Testis (tissue), 5 donors: ENCODE measurements at places on chromosomes 12 and 14. TPM values are rescaled to one million over a fixed set of nuclear protein-coding genes. Genes with fewer than 3 reads are reported as not detected.

SPTB gene
- 5.6 TPM for total RNA-seq

JPH4 gene
- total RNA-seq = 3.9 TPM

ESRRB gene
- 2.5 TPM for total RNA-seq

- DNase-seq = no peak
These were observed 17.1 kb upstream of the HIGD1C start for GRCh38 chr12:50934981-50935807.

- no peak for DNase-seq
These were observed 19.0 kb upstream of the NUDT14 start for GRCh38 chr14:105200074-105200473.

- no peak for DNase-seq
These were observed 1293.7 kb downstream of the TMEM121 start for GRCh38 chr14:106820119-106820518.

GRCh38 chr12:53974084-53975063 lies at the start of gene HOTAIR:
TSS of gene HOTAIR (minus strand) at chr12:53974954.
- DNase-seq = no peak

DNA sequence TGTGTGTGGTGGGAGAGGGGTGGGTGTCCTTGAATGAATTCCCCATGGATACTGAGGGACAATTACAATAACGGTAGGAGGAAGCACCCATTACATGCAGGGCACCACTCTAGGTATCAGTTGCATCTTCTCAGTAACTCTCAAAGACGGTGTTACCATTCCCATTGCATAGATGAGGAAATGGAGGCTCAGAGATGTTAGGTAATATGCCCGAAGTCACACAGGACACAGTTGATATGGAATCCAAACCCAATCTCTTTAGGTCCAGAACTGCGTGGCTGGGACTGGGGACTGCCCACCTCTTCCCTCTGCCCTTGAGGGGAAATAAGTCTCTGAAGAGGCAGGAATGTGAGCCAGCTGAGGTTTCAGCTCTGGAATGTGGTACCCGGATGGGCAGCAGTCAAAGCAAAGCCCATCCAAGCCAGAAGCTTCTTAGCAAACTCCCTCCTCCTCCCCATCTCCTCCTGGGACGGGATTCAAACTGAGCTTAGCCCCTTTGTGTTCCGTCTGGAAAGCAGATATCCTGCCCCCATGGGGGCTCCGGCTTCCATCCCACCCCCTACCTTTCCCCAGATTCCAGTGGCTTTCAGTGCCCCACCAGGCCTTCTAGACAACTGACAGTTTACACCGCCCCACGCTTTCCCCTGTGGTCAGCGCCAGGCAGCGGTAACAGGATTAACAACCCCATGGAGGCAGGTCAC lies 187.5 kb downstream of the RBM19 start:
- no peak for DNase-seq

- no peak for DNase-seq
These were observed 64.9 kb upstream of the BBS10 start for GRCh38 chr12:76413121-76413520.

- no peak for DNase-seq
These were observed 12.6 kb upstream of the CYP46A1 start for GRCh38 chr14:99671235-99672224.

GRCh38 chr12:90390947-90391346 lies 564.0 kb downstream of the CCER1 start:
- DNase-seq = no peak

GRCh38 chr12:123453165-123453564 lies 4.8 kb upstream of the SNRNP35 start:
- no peak for DNase-seq

- no peak for DNase-seq
These were observed 866.1 kb downstream of the C12orf50 start for GRCh38 chr12:87163122-87163521.

DNA sequence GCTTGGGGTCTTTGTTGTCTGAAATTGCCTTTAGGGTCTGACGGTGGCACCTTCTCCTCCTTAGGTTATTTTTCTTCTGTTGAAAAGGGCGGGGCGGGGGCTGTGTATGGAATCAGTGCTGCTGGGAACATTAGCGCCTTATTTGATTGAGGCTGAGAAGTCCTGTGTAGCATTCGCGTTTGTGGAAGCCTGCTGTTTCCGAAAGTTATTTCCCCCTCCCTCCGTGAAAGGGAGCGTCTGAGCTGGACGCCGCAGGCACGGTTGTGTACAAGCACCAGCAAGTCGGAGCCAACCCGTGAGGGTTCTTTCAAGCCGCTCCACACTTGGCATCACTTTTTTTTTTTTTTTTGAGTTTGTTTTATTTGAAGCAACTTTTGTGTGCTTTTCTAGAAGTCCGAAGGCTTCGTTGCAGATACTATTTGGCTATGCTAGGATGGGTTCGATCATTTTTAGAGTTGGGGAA lies 1.1 kb downstream of the SYNE2 start:
- peak; percentile 79 for DNase-seq

GRCh38 chr12:43776498-43776897 lies 17.7 kb downstream of the IRAK4 start:
- DNase-seq = no peak

GRCh38 chr14:74913986-74914573 lies 9.0 kb downstream of the RPS6KL1 start:
- DNase-seq = peak; percentile 88

ZNF641 gene
- total RNA-seq = 53.3 TPM

PTPRB gene
- 7.2 TPM for total RNA-seq

EID3 gene
- 59.3 TPM for total RNA-seq

GRCh38 chr12:95182868-95183415 lies 34.3 kb downstream of the FGD6 start:
- DNase-seq = no peak

CYP27B1 gene
- 30.2 TPM for total RNA-seq

GRCh38 chr12:828726-829395 lies 76.5 kb downstream of the WNK1 start:
- no peak for DNase-seq

- DNase-seq = no peak
These were observed 84.1 kb downstream of the FRMD6 start for GRCh38 chr14:51735851-51736250.

MGAT4C gene
- total RNA-seq = 5.5 TPM

GRCh38 chr12:2397356-2398045 lies 344.7 kb downstream of the CACNA1C start:
- no peak for DNase-seq

DNA sequence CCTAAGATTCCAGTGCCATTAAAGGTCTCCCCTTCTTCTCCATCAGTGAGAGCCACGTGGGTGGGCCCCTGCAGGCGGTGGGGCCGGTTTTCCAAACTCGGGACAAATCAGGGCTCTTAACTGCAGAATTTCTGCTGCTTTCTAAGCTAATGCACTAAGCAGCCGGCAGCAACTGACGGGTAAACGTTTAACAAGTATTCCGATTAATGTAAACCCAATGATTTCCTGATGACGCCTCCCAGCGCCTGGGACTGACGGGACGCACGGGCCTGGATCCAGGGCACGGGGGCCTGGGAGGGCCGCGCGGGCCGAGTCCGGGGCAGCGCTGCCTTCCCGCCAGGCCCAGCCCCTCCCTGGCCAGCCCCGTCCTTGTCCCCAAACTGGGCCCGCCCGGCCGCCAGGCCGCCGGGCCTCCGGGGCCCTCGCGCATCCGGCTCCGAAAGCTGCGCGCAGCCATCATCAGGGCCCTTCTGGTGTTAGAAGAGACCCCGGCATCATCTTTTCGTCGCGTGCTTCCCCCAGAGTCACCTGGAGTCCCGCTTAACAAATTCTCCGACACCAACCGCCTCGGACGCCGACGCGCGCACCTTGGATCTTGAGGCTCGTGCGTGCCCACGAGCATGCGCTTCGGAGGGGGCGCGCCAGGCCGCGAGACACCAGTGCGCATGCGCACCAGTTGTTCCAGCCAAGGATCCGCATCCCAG lies at the start of gene MLH3:
Gene MLH3 (minus strand): TSS at position 616 of the 704 bp plus-strand sequence. CDS start 1,812 bp downstream, outside the sequence.
- peak; percentile 88 for DNase-seq

GRCh38 chr12:131988054-131988796 lies 38.5 kb downstream of the EP400 start:
- DNase-seq = peak; percentile 29

DNA sequence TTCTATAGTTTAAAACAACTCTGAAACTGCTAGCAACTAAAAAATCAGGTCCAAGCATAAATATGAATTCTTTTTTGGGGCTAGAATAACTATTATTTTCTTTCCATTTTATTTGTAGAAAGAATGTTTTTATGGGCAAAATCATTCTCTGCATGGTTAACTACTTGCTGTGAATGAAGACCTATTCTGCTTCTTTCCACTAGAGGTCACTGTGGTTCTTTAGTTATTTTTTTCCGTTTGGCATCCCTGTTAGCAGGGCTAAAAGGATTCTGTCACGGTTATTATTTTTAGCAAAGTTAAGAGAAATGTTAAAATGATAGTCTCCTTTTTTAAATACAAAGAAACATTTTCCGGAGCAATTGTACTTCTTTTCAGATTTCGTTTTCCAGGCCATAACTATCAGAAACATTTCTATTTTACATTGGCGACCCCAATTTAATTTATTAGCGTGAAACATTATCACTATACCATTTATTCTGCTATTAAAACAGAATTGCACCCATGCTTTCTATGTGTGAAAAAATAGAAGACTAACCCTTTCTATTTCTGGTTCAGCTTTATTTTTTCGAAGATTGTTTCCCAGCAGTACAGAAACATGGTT lies 404.8 kb downstream of the ATP23 start:
- DNase-seq = no peak

GRCh38 chr14:55909879-55910278 lies 208.3 kb upstream of the PELI2 start:
- no peak for DNase-seq

- DNase-seq = no peak
These were observed 9.5 kb downstream of the RNASE6 start for GRCh38 chr14:20790464-20791116.

BICDL1 gene
- total RNA-seq = 78.3 TPM

GRCh38 chr12:13627536-13627935 lies 353.9 kb downstream of the GRIN2B start:
- no peak for DNase-seq

DNA sequence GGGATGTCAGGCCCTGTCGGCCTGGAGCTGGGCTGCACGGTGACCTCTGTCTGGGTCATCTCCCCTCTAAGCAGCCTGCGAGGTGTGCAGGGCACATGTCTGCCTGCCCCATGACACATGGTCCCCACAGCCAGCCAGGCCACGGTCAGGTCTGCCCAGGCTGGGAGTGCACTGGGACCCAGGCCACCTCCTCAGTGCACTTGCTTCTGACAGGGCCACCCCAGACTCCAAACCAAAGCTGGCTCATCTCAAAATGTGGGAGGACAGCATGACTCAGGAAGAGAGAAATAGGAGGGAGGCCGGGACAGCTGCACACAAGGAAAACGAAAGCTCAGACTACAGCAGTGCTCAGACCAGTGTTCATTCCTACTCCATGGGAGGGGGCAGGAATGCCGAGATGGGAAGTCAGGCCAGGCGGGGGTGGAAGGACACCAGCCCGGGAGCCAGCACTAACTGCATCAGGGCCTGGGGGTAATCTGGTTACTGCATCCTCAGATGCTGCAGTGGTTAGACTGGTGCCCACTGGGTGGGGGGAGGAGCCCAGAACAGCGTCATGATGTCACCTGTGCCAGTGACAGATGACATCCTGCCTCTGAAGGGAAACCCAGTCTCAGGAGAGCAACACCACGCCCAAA lies 4.0 kb downstream of the P2RX2 start:
- peak; percentile 49 for DNase-seq

- no peak for DNase-seq
These were observed 54.6 kb upstream of the USP44 start for GRCh38 chr12:95605875-95606274.

GRCh38 chr14:94598816-94599655 lies 13.2 kb upstream of the SERPINA3 start:
- DNase-seq = peak; percentile 93

GRCh38 chr12:47237751-47238211 lies 158.0 kb upstream of the AMIGO2 start:
- DNase-seq = no peak

DNA sequence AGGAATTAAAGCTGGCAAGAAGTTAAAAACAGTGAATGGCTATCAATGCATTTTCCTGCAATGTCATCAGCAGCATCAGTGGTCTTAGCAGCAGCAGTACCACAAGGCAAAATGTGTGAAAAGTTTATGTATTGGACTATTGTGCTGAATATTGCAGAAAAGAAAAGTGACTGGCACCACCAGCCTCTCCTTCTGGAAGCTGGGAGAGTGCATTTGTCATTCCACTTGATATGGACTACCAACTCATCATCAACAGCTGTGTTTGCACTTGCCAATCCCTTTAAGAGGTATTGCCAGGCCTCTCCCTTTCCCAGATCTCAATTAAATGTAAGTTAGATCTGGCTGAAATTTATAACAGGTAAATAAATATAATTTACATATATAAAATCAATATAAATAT lies 151.0 kb upstream of the GZMB start:
- DNase-seq = no peak

DNA sequence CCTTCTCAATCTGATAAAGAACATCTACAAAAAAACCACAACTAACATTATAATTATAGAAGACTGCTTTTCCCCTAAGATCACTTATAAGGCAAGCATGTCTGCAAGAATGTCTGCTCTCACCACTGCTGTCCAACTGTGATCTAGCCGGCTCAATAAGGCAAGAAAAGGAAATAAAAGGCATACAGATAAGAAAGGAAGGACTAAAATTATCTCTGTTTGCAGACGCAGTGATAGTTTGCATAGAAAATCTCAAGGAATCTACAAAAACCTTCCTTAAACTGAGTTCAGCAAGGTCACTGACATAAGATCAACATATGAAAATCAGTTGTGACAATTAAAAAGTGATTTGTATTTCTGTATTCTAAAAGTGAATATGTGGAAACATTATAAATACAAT lies 138.0 kb upstream of the EGLN3 start:
- no peak for DNase-seq

KLRK1 gene
- 1.3 TPM for total RNA-seq

- DNase-seq = no peak
These were observed 204.0 kb upstream of the FOXN3 start for GRCh38 chr14:89621009-89621421.

CDH24 gene
- total RNA-seq = 10.2 TPM

GRCh38 chr14:95163666-95164065 lies 6.3 kb upstream of the DICER1 start:
- no peak for DNase-seq

DNA sequence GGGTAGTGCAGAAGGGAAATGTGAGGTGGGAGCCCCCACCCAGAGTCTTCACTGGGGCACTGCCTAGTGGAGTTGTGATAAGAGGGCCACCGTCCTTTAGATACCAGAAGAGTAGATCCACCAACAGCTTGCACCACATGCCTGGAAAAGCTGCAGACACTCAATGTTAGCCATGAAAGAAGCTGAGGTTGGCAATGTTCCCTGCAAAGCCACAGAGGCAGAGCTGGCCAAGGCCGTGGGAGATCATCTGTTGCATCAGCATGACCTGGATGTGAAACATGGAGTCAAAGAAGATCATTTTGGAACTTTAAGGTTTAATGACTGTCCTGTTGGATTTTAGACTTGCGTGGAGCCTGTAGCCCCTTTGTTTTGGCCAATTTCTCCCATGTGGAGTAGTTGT lies 468.4 kb upstream of the FOXG1 start:
- no peak for DNase-seq

DNA sequence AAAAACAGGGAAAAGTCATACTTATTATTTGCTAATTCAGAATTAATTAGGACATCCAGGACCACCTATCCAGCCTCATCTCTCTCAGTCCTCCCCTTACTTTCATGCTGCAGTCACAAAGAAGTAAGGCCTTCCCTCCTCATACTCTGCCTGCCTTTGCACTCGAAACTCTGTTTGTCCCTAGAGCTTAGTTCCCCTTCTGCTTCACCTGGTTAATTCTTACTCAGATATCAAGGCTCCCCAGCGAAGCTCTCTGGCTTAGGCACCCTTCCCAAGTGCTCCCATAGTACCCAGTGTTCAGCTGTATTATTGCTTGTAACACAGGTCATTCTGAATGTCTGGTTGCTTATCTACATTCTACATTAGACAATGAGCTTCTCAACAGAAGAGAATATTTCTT lies 81.3 kb downstream of the ERGIC2 start:
- DNase-seq = no peak

DHH gene
- total RNA-seq = 148 TPM

ERBB3 gene
- 9.8 TPM for total RNA-seq
